ENCODE measurements at places on chromosomes 16 and 17.
A peak's percentile ranks its signal among the peaks of the same experiment; 100 is the strongest.

GRCh38 chr17:50062293-50063243 lies 6.7 kb downstream of the ITGA3 start:
- no peak for DNase-seq

- DNase-seq: peak; percentile 25
Observed at GRCh38 chr16:19375561-19376158, 42.0 kb upstream of the TMC5 start.

DNA sequence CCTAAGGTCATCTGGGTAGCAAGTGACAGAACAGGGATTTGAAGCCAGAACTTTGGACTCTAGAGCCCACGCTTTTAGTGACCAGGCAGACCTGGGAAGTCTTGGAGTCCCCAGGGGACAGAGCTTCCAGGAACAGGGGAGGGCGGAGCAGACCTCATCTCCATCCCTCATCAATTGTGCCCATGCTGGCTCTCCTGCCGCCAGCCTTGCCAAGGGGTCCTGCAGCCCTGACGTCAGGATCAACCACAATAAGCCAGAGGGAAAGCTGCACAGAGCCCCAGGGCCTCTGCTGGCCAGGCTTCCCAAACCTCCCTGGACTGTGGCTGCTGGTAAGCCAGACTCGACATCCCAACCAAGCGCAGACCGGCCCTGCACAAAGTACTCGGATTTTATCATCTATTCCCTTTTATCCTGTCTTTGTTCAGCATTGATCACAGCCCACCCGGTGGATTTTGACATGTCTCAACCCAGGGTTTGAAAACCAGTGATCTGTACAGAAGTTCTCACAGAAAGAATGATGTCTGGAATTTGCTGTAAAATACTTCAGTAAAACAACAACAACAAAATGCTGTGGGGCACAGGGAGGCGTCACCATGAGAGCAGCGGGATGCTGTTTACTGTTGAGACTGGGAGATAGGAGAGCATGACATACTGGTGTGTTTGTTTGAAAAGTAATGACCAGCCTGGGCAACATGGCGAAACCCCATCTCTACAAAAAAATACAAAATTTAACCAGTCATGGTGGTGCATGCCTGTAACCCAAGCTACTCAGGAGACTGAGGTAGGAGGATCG lies 11.8 kb downstream of the C16orf74 start:
- no peak for DNase-seq

DNA sequence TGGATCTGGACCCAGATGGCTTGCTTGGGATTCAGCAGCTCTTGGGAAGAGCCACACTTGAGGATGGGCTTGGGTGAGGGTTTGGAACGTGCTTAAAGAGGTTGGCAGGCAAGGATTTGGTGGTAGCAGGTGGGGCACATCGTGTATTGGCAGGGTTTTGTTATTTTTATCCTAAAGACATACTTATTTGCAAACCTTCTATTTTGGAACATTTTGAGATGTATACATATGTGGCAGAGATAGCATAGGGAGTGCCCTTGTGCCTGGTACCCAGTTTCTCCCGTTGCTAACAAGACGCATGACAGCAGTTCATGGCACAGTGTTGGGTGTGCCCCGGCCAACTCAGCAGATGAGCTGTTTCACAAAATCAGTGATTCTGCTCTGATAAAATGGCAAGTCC lies 9.1 kb downstream of the BANP start:
- DNase-seq: no peak

- no peak for DNase-seq
Observed at GRCh38 chr16:17499223-17499902, 28.6 kb upstream of the XYLT1 start.

- DNase-seq: peak; percentile 64
Observed at GRCh38 chr17:45431531-45432404, 902 bp downstream of the ARHGAP27 start.

All from stimulated activated CD4-positive, alpha-beta T cell treated with anti-CD3 and anti-CD28 coated beads, Interleukin-2, amount 100 ng/mL, for 48 hours (primary cell).